ENCODE measurements at places on chromosomes 2 and 18. TPM values are rescaled to one million over a fixed set of nuclear protein-coding genes. Genes with fewer than 3 reads are reported as not detected.

The TDRD15 gene
- total RNA-seq: not detected

The TCF7L1 gene
- total RNA-seq: 6.2 TPM

The CD8A gene
- total RNA-seq: under 0.01 TPM

The KCNE4 gene
- under 0.01 TPM for total RNA-seq
